ENCODE measurements at places on chromosomes 1 and 21.
A peak's percentile ranks its signal among the peaks of the same experiment; 100 is the strongest.

GRCh38 chr1:154824179-154825000, 45.7 kb downstream of the KCNN3 start:
- H3K27ac ChIP-seq: no peak overlapping the region
- no peak overlapping the region for H3K4me3 ChIP-seq
- H3K27me3 ChIP-seq: no peaks in the 10 kb centered on the region

- H3K27me3 ChIP-seq: no peaks in the 10 kb centered on the region
- H3K4me3 ChIP-seq: peak overlapping the region; percentile 67
- peak overlapping the region; percentile 79 for H3K27ac ChIP-seq
Measured at GRCh38 chr1:150235294-150235851, 539 bp downstream of the ANP32E start.

DNA sequence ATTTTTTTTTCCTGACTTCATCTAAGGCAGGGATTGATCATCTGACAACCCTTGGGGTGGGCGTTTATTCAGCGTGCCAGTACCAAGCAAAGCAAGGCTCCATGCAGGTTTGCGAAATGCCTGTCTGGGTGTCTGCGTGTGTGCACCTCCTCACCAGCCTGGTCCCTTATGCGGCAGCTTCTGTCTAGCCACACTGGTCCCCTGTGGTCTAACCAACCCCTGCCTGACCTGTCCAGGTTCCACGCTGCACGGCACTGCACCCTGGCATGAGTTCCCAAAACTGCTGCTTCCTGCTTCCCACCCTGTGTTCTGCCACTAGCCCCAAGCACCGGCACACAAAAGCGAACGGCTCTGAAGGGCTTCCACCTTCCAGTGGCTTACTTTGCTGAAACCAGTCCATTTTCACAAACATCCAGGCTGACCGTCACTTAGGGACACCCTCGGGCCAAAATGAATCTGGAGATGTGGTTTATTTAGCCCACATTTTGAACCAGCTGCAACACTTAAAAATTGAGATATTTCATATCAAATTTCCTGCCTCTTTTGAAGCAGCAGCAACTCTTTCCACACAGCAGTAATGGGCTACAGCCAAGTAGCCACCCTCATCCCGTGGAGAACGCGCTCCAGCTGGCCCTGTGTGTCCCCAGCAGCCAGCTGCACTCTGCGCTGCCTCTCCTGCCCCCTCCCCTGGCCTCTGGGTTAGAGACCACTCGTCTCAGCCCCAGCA, 55.7 kb downstream of the HLCS start:
- peaks cover 18% of the 10 kb centered on the region for H3K4me1 ChIP-seq
- H3K27me3 ChIP-seq: no peaks in the 10 kb centered on the region
- DNase-seq: no peak
- H3K36me3 ChIP-seq: no peaks in the 10 kb centered on the region
- H3K4me3 ChIP-seq: no peak overlapping the region

- H3K4me3 ChIP-seq: peak overlapping the region; percentile 39
- H3K27ac ChIP-seq: no peak overlapping the region
- no peaks in the 10 kb centered on the region for H3K27me3 ChIP-seq
Measured at GRCh38 chr1:23567996-23568607, 8.8 kb upstream of the ID3 start.

DNA sequence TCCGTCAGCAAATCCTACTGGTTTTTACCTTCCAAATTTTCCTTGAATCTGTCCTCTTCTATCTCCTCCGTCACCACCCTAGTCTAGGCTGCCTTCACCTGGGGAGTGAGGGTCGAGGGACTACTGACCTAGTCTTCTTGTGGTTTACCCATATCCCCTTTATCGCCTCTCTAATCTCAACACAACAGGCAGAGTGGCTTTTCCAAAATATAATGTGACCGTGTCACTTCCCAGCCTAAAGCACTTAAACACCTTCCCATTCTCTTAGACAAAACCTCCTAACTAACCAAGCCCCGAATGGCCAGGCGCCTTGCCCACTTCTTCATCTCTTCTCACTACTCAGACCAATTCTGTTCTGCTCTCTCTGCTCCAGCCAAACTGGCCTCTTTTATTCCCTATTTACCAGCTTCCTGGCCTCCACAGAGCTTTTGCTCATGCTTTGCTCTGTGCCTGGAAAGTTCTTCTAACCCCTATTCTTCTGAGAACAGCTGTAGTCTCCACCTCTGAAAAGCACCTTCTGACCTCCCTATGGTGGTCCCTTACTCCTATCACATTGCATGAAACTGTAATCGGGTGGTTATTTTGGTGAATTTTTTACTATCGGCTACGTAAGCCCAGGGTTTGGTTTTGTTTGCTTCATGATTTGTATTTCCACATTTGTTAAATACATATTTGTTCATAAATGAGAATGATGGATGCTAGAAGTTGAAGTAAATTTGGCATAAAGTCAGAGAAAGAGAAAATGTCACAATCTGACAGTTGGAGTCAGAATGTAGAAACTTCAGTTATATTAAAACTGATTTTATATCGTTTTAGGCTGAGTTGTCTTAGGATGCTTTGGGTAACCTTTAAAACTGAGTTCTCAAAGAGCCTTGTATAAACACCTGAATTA, 1.2 kb upstream of the NBPF1 start:
- H3K27ac ChIP-seq: no peak overlapping the region
- no peak overlapping the region for H3K4me3 ChIP-seq
- H3K27me3 ChIP-seq: no peaks in the 10 kb centered on the region
- H3K4me1 ChIP-seq: no peaks in the 10 kb centered on the region

- H3K4me1 ChIP-seq: no peaks in the 10 kb centered on the region
- no peak overlapping the region for H3K27ac ChIP-seq
- no peak overlapping the region for H3K4me3 ChIP-seq
- H3K36me3 ChIP-seq: no peaks in the 10 kb centered on the region
Measured at GRCh38 chr1:36787312-36787913, 246.9 kb downstream of the GRIK3 start.

All from RWPE2 (cell line).